ENCODE measurements at places on chromosomes 3 and 15. TPM values are rescaled to one million over a fixed set of nuclear protein-coding genes. Genes with fewer than 3 reads are reported as not detected.
A peak's percentile ranks its signal among the peaks of the same experiment; 100 is the strongest.

PRTG gene
- 0.67 TPM for total RNA-seq

PAK6 gene
- 9.7 TPM for total RNA-seq

POU1F1 gene
- total RNA-seq: not detected

RHCG gene
- total RNA-seq: not detected

- no peak for DNase-seq
Observed at GRCh38 chr15:61871926-61872522, 188.2 kb downstream of the VPS13C start.

DNA sequence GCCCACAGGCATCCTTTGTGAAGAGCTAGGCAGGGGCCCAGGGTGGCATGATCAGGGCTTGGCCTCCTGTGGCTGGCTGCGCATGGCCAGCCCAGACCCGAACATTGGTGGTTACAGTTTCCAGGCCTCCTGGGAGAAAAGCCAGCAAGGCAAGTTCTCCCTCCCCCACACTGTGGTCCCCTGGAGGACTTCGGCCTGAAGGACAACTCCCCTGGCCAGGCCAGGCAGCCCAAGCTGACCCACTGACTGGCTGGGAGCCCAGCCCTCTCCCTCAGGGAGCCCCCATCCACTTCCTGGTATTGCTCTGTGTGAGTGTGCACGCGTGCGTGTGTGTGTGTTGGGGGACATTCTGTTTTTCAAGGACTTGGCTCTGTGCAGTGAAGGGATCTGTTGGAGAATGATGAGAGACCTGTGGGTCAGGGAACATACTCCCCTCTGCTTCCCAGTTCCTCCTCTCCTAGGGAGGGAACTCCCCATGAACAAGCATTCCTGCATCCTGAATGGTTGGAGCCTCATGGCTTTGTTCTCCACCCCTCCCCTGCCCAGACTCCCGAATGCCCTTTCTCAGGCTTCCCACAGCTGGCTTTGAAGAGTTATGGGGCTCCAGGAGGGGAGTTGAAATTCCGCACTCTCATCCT is 29.5 kb downstream of the CORO2B start:
- peak; percentile 95 for DNase-seq

- no peak for DNase-seq
Observed at GRCh38 chr15:27847775-27848710, 251.1 kb downstream of the OCA2 start.

DNA sequence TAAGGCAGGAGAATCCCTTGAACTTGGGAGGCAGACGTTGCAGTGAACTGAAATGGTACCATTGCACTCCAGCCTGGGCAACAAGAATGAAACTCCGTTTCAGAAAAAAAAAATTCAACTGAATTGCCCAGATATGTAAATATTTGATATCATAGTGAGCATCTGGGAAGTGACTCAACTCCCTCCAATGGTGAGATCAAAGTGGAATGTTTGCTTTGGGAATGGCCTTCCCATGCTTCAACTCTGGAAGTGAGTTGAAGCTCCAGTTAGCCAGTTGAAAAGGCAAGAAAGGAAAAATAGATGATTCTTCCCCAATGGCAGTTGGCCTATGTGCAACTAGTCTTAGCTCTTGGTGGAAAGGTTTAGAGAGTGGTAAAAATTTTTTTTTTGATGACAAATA is 131.6 kb upstream of the CMC1 start:
- DNase-seq: no peak
